ENCODE measurements at places on chromosomes 7 and 10. TPM values are rescaled to one million over a fixed set of nuclear protein-coding genes. Genes with fewer than 3 reads are reported as not detected.
A peak's percentile ranks its signal among the peaks of the same experiment; 100 is the strongest.

GRCh38 chr10:75911426-75911825 is 480.0 kb downstream of the LRMDA start:
- DNase-seq: no peak

DNA sequence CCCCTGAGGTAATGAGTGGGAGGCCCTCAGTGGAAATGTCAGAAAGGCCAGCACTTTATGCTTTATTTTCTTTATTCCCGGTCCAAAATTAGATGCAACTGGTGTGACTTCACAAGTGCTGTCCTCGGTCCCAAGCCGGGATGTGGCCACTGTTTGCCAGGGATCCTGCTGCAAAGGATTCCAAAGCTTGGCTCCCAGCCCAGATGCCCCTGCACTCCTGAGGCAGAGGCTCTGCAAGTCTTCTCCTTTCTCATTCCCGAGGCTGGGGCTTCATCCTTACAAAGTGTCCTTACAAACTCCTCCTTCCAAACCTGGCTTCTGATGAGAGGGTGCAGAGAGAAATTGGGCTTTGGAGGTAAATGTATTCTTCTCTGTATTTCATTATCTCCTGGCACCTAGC is 544.3 kb upstream of the DPP6 start:
- no peak for DNase-seq

DNA sequence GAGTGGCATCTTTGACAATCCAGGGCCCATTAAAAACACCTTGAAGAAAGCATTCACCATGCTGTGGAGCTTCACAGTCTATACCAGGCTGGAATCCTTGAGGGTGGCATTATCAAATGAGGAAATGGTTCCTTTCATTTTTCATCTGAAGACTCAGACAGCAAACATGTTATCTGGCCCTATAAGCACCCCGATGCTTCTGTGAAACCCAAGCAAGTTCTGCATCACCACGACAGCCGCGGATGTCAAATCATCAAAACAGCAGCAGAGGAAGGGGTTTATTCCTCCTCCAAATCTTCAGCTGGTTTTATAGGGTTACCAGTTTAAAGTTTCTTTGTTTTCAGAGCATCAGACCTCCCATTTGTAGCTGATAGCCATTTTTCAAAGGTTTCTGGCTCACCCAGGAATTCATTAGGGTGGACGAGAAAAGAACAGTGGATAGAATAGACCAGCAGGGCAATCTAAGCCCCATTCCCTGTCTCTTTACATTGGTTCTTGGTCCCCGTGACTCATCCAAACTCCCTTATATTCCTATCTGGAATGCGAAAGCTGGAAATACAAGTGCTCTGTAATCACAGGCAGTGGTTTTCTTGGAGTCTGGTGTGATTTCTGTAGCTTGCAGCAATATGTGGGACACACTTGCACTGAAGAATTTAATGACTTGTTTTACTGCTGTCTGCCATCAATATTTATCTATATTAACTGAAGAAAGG is 217.9 kb downstream of the SKAP2 start:
- DNase-seq: no peak

- no peak for DNase-seq
These were observed 83.5 kb downstream of the SGMS1 start for GRCh38 chr10:50540069-50540825.

GRCh38 chr7:55198634-55199392 is 166.3 kb upstream of the LANCL2 start:
- no peak for DNase-seq

GRCh38 chr7:111031916-111032315 is 59.0 kb upstream of the LRRN3 start:
- no peak for DNase-seq

- DNase-seq: no peak
These were observed 570.8 kb upstream of the MGMT start for GRCh38 chr10:128896116-128896795.

FAM25G gene
- not detected for total RNA-seq

- DNase-seq: no peak
These were observed 803 bp downstream of the GOLGA7B start for GRCh38 chr10:97850446-97850845.

NUTM2D gene
- 2.1 TPM for total RNA-seq

LDB3 gene
- 1.3 TPM for total RNA-seq

GRCh38 chr7:2037808-2038522 is 194.8 kb downstream of the MAD1L1 start:
- DNase-seq: peak; percentile 65

SPRN gene
- not detected for total RNA-seq

GIMAP2 gene
- 12.5 TPM for total RNA-seq

PSD gene
- total RNA-seq: not detected

DNA sequence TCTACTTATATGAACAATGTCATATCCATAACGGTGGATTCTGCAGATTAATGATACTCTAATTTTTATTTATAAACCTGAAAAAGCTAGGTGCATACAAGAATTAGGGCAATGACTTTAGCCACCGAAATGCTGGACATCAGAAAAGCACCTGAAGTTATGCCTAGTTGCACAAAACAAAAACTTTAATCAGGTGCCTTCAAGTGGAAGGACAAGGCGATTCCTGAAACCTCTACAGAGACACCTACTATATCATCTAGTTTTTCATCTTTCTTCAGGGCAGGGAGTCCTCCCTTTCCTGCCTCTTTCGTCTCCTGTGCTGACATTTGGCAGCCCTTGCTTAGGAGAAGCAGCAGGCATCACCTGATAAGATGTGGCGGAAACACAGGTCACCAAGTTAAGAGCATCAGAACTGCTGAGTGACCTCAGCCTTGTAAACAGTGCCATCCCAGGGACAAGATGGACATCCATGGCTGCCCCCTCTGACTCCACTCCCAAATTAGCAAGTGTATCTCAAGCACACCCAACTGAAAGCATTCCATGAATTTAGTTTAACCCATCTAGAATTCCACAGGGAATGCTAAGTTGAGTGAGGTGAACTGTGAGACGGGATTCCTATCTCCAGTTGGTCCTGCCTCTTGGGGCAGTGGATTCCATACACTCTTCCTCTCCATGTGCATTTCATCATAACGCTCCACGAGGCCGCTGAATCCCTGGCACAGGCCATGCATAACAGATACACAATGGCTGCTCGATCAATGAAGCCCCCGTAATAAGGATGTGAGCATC is 5.8 kb downstream of the ITPRIP start:
- peak; percentile 18 for DNase-seq

GRCh38 chr7:25314731-25315267 is 86.5 kb upstream of the NPVF start:
- no peak for DNase-seq

NPM3 gene
- 18.8 TPM for total RNA-seq

AMPH gene
- 16.4 TPM for total RNA-seq

DNA sequence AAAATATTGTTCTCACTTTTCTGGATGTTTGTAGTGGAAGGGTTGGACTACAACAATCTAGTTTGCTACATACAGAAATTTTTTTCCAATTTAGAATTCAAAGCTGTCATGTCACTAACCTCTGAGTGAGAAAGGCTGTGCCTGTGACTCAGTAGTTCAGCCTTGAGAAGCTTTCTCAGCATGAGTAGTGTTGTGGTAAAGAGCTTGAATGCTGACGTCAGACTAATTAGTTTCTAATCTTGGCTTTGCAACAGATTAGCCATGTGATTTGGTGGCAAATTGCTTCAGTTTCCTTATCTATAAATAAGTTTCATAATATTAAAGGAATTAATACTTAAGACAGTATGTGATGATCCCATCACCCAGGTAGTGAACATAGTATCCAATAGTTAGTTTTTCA is 83.8 kb downstream of the ABCA13 start:
- no peak for DNase-seq

Measured in mesenteric fat pad (tissue), 1 donor.